T-helper 17 cell (primary cell): ENCODE measurements at places on chromosomes 12 and 14.

GRCh38 chr12:49598527-49598926 is 6.9 kb downstream of the FAM186B start:
- no peak for DNase-seq

GRCh38 chr12:129257524-129257923 is 404.2 kb downstream of the GLT1D1 start:
- no peak for DNase-seq

DNA sequence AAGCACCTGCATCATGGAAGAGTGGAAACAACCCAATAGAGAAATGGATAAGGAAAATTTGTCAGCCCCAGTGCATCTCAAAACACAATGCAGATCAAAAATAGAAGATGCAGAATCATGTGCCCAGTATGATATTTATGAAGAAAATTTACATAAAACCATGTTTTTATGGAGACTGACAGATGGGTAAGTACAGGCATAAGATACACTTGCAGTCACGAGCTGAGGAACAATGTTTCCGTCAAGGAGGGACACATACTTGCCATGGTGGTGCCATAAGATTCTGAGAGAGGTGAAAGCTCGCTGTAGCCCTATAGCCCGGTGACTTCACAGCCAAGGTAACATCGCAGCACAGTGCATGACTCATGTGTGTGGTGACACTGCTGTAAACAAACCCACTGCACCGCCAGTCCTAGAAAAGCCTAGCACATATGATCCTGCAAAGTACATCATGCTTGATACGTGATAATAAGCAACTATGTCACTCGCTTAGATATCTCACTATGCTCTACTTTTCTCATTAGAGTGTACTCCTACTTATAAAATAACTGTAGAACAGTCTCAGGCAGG is 112.6 kb downstream of the RIMBP2 start:
- DNase-seq, result no peak

DNA sequence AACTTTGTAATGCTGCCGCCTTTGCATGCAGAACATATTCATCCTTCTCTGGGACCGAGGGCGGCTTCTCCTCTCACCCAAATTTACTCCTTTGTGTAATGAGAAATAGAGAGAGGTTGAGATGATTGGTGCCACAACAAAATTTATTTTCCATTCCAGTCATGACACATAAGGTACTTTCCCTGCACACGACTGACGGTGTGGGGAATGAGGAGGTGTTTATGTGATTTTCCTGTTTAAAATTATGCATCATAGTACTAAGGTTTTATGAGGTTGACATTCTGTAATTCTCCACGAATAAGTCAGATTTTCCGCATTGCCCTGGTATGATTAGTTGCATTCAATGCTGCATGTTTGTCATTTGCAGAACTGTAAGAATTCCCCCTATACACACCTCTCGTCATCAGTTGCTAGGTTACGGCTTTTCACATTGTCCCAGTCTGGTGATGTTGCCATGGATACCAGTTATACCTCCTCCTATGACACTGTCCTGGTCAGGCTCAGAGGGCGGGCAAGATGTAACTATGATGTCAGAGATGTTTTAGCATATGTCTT is 23.1 kb downstream of the BICDL1 start:
- peak; percentile 61 for DNase-seq

- no peak for DNase-seq
Observed at GRCh38 chr14:71783088-71783487, 149.1 kb upstream of the RGS6 start.

DNA sequence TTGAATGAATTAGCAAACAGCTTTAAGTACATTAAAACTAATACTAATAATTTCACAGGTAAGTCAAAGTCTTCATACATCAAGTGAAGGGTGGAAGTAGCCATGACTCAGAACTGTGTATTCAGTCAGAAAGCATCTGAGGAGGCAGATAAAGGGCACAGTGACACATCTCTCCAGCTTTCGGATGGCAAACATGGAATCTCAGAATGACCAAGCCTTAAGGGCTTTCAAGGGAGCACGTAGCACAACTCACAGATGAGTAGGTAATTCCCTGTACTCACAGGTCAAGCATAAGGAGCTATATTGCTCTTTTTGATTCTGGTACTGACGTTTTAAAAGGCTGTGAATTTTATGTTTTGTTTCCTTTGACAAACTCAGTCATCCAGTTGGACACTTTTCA is 56.0 kb downstream of the MDGA2 start:
- no peak for DNase-seq

- no peak for DNase-seq
Observed at GRCh38 chr12:128727461-128727860, 96.3 kb downstream of the SLC15A4 start.

- DNase-seq, result no peak
Observed at GRCh38 chr12:76366163-76366562, 17.9 kb upstream of the BBS10 start.

DNA sequence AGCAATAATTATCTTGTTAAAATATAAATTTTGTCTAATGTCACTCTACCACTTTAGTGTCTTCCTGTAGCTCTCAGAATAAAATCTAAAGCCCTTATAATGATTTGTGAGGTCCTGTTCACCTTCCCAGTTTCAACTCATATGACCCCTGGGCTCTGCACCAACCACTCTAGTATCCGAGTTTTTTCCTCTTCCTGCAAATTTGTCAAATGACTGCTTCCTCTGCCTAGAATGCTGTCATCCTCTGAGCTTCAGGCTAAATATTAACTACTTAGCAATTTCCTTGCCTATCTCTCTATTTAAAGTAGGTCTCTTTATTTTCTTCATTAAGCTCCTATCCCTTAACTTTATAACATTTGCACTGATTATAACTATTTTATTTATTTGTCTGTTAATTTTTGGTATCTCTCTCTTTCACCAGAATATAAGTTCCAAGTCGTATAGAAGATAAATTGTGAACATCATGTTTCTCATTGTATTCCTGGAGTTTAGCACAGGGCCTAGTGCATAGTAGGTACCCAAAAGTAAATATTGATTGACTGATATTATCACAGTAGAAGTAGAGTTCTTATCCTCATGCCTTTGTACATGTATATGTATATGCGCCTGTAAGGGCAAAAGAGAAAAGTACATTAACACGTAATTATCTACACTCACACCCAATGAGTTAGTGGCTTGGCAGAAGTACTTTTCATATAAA is 196.0 kb downstream of the BCAT1 start:
- DNase-seq, result no peak

GRCh38 chr14:50531595-50532501 is 521 bp downstream of the MAP4K5 start:
- peak; percentile 5 for DNase-seq

DNA sequence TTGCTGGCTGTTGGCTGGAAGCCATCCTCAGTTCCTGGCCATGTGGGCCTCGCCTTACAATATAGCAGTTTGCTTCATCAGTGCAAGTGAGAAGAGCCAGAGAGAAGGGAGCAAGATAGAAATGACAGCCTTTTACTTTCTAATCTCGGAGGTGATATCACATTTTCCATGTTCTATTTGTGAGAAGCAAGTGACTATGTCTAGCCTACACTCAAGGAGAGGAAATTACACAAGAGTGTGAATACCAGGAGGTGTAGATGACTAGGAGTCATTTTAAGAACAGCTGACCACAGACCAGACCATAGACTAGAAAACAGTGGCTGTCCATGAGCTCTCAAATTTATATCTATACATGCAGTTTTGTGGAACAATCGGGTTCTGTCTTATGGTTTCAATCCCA is 163.0 kb upstream of the NRXN3 start:
- no peak for DNase-seq

DNA sequence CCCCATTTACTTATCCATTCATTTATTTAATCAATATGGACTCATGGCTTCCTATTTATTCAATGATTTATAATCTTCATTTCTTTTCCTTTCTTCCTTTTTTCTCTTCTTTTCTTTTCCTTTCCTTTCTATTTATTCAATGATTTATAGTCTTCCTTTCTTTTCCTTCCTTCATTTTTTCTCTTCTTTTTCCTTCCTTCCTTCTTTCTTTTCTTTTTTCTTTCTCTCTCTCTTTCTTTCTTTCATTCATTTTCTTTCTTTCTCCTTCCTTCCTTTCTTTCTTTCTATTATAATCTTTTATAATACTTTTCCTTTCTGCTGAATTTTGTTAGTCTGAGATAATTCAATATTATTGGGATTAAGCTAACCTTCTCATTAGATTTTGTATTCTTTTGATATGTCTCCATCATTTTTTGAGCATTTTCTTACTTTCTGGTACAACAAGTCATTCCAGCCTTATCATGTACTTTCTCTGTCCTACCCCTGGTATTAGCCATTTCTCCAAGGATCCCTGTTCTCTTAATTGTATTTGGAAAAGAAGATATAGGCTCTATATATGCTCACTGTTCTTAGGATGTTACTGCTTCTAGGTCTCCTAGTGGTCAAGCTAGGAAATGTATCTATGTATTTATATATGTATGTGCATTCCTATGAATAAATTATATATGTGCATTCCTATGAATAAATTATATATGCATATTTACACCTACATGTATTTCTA is 12.1 kb downstream of the LACRT start:
- no peak for DNase-seq

DNA sequence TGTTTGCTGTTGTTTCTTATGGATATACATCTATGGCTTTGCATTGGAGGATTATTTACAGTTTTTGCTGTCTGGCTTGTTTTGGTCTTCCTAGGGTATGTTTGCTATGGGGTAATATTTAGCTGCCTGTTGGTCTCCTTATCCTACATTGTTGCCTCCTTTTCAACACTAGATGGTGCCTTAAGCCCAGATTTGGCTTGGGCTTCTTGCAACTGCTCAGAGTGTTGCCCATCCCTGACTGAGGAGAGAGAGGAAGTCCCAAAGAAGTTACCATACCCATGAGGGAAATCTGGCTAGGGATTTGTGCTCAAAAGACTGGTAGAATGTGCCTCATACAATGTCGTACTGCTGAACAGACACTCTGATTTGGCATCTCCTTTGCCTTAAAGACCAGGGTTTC is 94.6 kb upstream of the MUCL1 start:
- no peak for DNase-seq

GRCh38 chr12:84497819-84498218 is 414.8 kb downstream of the SLC6A15 start:
- no peak for DNase-seq

GRCh38 chr12:40820794-40821484 is 128.7 kb downstream of the CNTN1 start:
- DNase-seq, result no peak

- no peak for DNase-seq
Observed at GRCh38 chr12:69101505-69101904, 137.9 kb upstream of the CPSF6 start.

DNA sequence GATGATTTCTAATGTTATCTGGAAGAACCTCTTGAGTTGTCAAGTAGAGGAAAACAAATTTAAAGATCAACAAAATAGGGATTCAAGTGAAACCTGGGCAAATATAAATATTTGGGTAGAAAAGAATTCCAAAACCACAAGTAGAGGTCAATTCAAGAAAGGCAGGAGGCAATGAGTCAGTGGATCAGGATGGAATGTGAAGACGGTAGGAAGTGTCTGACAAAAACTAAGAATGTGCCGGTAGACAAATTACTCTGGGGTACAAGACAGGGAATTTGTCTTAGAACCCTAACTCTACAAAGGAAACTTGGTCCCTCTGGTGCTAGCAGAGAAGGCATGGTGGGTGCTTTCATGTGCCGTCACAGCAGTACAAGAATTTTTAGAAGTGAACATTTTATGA is 13.6 kb downstream of the ABCD2 start:
- no peak for DNase-seq

DNA sequence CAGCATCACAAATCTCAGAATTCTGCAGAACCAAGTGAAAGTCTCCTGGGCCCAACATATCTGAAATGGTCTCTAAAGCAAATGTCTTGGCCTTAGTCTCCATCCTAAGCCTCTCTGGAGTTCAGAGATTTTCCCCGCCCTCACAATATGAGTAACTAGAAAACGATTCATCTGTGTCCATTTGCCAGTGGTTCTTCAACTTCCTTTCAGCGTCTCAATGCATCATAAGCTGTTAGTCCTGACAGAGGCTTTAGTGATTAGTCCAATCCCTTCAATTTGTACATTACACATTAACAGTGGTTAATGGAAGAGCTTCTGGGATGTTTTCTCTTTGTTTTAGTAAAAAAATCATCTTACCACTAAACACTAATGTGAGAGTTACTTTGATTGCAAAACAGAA is 17.4 kb downstream of the NPC2 start:
- DNase-seq, result no peak

GRCh38 chr12:3083241-3083920 is 6.2 kb downstream of the TSPAN9 start:
- no peak for DNase-seq

- no peak for DNase-seq
Observed at GRCh38 chr14:41973178-41973577, 366.5 kb downstream of the LRFN5 start.

DNA sequence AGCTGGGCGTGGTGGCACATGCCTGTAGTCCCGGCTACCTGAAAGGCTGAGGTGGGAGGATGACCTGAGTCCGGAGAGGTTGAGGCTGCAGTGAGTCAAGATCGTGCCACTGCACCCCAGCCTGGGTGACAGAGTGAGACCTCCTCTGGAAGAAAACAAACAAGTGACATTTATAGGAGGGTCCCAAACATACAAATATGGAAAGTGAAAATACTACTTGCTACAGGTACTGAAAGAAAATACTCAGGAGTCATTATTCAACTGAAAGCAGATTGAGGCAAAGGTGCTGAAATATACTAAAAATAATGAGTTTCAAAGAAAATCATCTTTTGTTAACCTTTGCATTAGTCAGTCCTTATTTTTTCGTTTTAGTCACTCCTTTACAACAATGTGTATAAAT is 53.5 kb downstream of the ETV6 start:
- DNase-seq, result no peak

- DNase-seq, result no peak
Observed at GRCh38 chr14:61229981-61230380, 51.2 kb downstream of the TMEM30B start.

DNA sequence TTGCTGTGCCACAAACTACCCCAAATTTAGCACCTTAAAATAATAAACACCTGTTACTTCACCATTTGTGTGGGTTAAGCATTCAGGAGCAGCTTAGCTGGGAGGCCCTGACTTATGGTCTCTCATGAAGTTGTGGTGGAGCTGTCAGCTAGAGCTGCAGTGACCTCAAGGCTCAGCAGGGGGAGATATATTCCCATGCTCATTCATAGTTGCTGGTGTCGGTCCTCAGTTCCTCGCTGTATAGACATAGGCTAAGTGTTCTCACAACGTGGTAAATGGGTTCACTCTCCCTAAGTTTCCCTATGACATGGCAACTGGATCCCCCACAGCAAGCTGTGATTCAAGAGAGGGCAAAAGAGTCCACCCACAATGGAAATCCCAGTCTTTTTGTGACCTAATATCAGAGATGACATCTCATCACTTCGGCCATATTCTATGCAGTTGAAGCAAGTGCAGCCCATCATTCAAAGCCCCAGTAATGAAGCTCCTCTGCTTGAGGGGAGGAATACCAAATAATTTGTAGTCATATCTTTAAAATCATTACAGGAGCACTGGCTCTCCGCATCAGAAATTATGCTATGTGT is 41.1 kb downstream of the PRB3 start:
- DNase-seq, result no peak
